ENCODE measurements at places on chromosomes 2 and 18. TPM values are rescaled to one million over a fixed set of nuclear protein-coding genes. Genes with fewer than 3 reads are reported as not detected.

TTN gene
- total RNA-seq = 1,612 TPM

CCDC148 gene
- total RNA-seq = 2.0 TPM

AMER3 gene
- not detected for total RNA-seq

AGAP1 gene
- total RNA-seq = 23.9 TPM

ABCB11 gene
- 1.1 TPM for total RNA-seq

CHCHD5 gene
- total RNA-seq = 24.0 TPM

SCRN3 gene
- 27.8 TPM for total RNA-seq

NYAP2 gene
- not detected for total RNA-seq

ARHGAP28 gene
- total RNA-seq = 1.8 TPM

RFX8 gene
- not detected for total RNA-seq

SEMA4F gene
- 3.4 TPM for total RNA-seq

ZAP70 gene
- 2.6 TPM for total RNA-seq

TRIM43 gene
- not detected for total RNA-seq

ALMS1 gene
- total RNA-seq = 8.2 TPM

ST3GAL5 gene
- total RNA-seq = 10.6 TPM

Measured in left cardiac atrium (tissue), 4 donors.